Epithelial cell of esophagus (primary cell): ENCODE measurements at places on chromosomes 4 and X.

- peak; percentile 7 for DNase-seq
These were observed 13.4 kb upstream of the NAF1 start for GRCh38 chr4:163180090-163180489.

DNA sequence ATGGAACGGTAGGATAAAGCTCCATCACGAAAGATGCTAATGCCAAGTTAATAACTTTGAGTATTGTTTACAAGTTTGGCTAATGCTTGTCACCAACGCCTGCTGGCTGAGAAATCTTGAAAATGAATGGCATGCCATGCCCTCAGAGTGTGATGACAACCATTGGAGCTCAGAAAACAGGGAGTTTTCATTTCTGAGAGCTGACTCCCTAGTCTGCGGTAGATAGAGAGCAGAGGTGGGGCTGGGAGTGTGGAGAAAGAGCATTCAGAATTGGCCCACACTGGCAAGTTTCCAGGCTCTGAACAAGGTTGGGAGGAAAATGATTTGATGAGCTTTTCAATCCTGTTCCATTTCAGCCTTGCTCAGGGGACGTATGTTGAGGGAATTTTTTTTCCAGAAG lies 183.9 kb downstream of the CPEB2 start:
- DNase-seq = peak; percentile 24

DNA sequence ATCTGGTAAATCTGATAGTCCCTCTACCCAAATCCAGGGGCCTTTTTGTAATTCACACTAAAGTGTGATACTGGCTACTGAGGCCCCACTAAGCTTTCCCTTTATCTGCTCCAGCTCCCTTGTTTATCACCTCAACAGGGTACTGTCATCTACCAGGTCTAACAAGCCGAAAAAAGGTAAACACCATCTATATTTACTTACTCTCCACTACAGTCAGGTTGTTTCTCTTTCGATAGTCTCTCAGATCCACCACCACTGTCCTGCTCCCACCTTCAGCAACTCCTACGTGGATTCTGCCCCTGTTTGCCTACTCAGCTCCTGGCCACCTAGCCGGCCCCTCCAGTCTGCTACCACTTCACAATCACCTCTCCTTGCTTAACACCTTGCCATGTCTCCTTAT lies 3.3 kb downstream of the ITIH6 start:
- DNase-seq = no peak

DNA sequence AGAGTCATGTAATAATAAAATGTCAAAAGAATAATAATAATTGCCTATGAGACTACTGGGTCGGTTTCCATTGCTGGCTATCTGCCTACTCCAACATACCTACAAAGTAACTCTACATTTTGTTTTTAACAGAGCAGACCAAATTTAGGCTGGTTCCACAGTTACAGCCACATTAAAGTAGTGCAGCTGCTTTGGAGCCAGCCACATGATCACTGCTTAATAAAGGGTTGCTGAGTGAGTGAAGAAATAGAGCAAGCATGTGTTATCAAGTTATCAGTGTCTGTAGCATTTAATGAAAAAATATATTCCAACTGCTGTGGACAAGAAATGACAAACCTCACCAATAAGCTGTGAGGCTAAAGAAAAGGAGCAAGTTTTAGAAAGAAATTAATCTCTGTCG lies 782.3 kb downstream of the PCDH18 start:
- no peak for DNase-seq

DNA sequence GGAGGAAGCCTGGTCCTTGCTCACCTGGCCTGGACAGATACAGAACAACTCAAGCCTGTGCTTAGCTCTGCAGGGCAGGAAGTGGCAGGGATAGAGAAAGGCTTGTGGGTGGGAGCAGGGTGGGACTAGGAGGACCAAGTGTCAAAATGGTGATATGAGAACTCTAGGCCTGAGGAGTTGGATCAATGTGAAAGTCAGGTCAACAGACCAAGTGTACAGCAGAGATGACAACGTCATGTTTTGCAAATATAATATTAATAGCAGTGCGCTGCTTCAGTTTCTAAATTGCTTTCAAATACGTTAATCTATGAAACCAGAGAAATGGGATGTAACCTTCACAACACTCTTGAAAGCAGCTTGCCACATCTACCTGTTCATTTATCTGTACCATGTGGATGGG lies 114.2 kb upstream of the MAP3K15 start:
- DNase-seq = no peak

GRCh38 chrX:50726296-50726695 lies 87.7 kb downstream of the SHROOM4 start:
- no peak for DNase-seq

GRCh38 chr4:101049549-101050001 lies 297.8 kb downstream of the PPP3CA start:
- DNase-seq = no peak

- DNase-seq = no peak
These were observed 66.6 kb downstream of the METTL14 start for GRCh38 chr4:118751629-118752323.

DNA sequence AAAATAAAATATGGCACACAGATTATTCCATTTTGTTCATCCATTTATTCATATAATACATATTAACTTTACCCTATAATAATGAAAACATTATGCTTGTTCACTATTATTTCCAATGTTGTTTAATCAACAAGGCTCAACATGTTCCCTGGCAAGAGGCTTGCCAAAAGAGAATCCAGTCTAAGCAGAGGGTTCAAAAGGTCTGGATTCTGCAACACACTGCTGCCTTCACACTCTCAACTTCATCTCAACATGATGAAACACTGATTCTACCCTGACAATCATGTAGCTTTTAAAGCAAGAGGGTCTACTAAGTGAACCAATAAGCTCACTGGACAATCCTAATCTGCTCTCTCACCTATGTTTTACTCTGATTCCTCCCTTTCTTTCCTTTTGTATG lies 101.1 kb downstream of the MID1 start:
- peak; percentile 41 for DNase-seq

DNA sequence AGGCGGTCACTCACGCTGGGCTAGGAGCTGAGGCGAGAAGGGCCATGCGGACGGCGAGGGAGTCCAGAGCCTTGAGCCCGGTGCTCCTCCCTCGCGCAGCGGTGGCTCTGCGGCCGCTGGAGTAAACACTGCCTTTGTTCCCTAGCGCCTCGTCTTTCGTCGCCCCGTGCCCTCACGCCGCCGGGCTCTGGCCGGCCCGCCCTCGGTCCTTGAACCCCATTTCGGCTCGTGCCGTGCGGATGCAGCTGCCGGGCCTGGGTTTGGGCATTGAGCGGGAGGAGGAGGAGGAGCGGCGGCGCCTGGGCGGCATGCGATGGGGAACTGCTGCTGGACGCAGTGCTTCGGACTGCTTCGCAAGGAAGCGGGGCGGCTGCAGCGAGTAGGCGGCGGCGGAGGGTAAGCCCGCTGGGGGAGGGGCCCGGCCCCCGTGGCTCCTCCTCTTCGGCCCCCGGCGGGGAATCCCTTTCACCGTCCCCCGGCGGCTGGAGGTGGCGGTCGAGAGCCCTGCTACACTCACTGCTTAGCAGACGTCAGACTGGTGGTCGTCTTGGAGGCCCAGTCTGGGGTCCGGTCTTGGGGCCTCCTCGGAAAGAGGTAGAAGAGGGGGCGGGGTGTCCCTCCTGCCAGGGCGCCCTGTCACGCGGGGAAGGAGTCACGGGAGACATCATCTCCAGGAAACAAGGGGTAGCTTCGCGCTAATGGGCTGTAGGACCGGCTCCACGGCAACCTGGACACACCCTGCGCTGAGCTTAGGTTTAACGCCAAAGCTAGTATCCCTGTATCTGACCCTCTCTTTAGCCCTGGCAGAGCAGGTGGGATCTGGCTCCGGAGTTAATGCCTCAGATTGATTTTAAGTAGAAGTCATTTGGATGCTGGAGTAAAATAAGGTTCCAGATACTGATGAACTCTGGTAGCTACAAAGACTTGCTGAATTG lies at the start of gene AP1AR:
TSS of gene AP1AR (plus strand) at position 9 of the 935 bp plus-strand sequence. CDS start at position 314, 305 bp downstream.
- DNase-seq = peak; percentile 73

DNA sequence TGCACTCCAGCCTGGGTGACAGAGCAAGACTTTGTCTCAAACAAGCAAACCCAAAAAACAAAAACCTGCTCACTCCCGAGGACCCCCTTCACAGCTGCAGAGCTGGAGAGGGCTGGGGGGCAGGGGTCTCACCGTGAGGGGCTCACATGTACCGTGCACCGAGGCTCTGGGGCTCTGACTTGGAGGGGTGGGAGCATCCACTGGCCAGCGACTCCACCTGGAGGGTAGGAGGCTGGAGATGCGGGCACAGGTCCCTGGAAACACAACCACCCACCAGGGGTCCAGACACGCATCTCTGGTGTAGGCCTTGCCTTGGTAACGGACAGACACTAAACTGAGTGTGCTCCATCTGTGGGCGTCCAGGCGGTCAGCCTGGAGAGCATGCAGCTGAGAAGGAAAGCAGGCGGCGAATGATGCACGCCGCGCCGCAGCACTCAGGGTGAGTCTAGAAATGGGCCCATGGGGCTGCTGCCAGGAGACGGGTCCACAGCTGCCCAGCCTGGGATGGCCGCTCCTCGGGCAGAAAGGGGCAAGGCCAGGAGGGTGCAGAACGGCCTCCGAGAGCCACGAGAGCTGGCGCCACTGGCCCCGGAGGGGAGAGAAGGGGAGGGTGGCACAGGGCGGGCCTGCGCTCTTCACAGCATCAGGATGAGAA lies 26.1 kb downstream of the PPP2R3B start:
- DNase-seq = no peak

DNA sequence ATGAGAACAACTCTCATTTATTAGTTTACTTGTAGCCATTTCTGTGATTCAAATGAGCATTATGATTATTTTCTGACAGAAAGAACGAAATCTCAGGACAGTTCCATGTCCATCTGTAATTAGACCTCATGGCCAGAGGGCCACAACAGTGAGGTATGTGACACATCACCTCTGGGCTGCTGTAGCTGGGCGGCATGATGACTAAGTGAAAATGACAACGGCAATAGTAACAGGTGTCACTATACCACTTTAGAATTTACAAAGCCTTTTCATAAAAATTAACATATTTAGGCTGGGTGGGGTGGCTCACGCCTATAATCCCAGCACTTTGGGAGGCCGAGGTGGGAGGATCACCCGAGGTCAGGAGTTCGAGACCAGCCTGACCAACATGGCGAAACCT lies 252.6 kb downstream of the CBR4 start:
- no peak for DNase-seq

DNA sequence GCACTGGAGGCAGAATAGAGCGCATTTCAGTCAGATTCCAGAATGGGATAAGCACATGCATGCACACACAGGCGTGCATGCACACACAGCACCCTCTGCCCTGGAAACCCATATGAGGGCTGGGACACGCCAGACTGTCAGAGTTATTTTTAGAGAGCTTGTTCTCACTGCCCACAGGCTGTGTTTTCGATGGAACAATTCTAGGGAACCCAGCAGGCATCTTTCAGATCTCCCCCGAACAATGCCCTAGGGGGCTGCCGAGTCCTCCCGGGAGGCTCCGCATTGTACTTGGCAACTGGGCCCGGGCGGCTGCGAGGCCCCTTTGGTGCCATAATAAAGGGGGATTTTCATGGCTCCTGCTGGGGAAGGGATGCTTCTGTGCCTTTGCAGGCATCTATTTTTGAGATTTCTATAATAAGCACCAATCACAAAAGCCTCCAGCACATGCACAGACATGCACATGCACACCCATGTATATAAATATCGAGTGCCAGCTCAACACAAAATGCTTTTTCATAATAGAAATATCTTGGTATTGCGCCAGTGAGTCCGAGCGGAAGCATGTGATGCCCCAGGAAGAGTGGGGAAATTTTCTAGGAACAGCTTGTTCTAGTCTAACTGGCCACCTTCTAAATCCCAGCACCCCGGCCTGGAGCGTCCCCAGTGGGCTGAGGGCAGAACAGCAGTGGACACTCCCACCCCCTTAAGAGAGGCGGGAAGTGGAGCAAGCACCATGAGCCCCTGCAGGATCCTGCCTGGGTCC lies 88.5 kb downstream of the PHKA2 start:
- DNase-seq = peak; percentile 88

- peak; percentile 0 for DNase-seq
These were observed at the start of gene SLITRK2 for GRCh38 chrX:145817331-145818185. SLITRK2 (plus strand) TSS chrX:145817829; CDS start chrX:145822426, 4,597 bp downstream.
